ENCODE measurements at places on chromosomes 2 and 18. TPM values are rescaled to one million over a fixed set of nuclear protein-coding genes. Genes with fewer than 3 reads are reported as not detected.

The HMSD gene
- total RNA-seq = 0.62 TPM

The TLX2 gene
- total RNA-seq = 0.31 TPM

The RTP5 gene
- total RNA-seq = not detected

The ALPI gene
- not detected for total RNA-seq

The TMEM18 gene
- total RNA-seq = 43.9 TPM

The RIT2 gene
- not detected for total RNA-seq

The GALNT5 gene
- 1.9 TPM for total RNA-seq

The BOLL gene
- not detected for total RNA-seq

The RAX gene
- not detected for total RNA-seq

All from A549 treated with Hydrocortisone at 1 μM for 4 hours (cell line).